ENCODE measurements at places on chromosomes 3 and 15.

GRCh38 chr3:49805367-49805782 is 2.3 kb downstream of the INKA1 start:
- DNase-seq: no peak

GRCh38 chr3:195401943-195402342 is 40.9 kb downstream of the ACAP2 start:
- DNase-seq: no peak

GRCh38 chr3:18122264-18122663 is 302.9 kb downstream of the SATB1 start:
- DNase-seq: no peak

DNA sequence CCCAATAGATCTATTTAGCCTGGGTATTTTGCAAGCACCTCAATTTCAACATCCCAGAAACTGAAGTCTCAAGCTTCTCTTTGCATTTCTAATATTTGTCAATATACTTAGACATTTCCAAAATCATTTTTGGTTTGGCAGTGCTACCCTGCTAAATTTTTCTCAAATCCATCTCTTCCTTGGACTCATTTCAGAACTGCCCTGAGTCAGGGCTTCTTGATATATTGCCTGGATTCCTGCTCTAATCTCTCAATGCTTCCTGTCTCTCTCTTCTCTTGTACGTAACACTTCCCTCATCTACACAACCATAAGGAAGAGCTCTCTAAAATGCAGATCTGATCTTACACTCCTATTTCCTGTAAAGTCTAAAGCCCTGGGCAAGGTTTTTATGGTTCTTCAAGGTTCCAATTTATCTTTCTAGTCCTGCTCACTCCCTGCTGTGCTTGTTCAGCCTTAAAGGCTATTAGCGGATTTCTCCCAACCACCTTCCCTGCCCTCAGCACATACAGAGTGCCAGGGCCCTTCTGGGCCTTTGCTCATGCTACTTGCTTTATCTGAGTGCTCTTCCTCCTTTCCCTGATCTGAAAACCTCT is 53.0 kb upstream of the MME start:
- DNase-seq: no peak

- DNase-seq: peak; percentile 68
These were observed 27.6 kb downstream of the TBC1D2B start for GRCh38 chr15:78049691-78050440.

DNA sequence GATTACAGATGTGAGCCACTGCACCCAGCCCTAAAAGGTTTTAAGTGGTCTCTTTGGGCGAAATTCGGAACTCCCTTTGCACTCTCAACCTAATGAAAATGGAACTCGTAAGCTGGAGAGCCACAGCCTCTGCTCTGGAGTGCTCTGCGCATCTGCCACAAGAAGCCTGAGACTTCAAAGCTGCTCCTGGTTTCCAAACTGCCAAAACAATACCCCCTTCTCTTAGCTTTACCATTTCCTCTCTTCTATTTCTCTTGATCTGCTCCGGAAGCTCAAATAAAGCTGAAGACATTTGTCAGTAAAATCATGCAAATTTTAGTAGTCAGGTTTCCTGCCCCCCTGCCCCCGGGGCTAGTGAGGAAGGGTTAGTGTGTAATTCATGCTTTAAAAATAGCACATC is 312.7 kb downstream of the MFSD1 start:
- DNase-seq: no peak

DNA sequence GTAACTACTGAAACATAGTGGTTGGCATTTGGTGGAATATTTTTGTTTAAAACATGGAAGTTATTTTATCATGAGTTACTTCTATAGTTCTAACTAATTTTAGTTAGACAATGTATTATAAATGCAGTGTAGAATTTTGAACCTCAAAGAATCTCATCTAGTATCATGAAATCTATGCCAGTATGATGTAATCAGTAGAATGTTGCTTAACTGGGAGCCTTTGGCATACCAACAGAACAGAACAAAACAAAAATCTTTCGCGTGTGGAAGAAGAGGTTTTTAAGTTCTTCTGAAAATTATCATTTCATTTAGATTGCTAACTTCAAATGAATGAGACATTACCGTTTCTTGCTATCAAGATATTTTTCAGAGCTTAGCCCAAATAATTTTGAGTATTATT is 98.4 kb upstream of the LRRFIP2 start:
- DNase-seq: no peak

GRCh38 chr15:80266113-80266512 is 14.1 kb upstream of the CTXND1 start:
- DNase-seq: no peak

- no peak for DNase-seq
These were observed 27.5 kb upstream of the THRB start for GRCh38 chr3:24522146-24522579.

GRCh38 chr3:48472673-48472922 is 26.1 kb downstream of the ATRIP start:
- no peak for DNase-seq

DNA sequence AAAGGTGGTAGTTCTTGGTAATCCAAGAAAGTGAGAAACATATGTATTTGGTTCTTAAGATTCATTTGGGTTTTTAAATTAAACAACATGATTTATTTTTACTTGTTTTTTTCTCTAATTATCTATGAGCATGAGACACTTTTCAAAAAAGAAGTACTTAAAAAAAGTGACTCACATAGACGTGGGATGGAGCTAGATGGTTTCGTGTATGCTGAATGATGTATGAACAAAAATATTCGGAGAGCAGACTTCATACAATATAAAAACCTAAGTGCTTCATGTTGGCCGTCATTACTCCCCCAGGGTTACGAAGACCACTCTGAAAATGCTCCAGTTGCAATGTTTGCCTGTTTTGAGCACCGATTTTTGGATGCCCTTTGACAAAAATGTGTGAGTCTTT is 90.9 kb downstream of the RORA start:
- DNase-seq: no peak

- DNase-seq: no peak
These were observed 645.6 kb upstream of the CBLB start for GRCh38 chr3:106514431-106514830.

DNA sequence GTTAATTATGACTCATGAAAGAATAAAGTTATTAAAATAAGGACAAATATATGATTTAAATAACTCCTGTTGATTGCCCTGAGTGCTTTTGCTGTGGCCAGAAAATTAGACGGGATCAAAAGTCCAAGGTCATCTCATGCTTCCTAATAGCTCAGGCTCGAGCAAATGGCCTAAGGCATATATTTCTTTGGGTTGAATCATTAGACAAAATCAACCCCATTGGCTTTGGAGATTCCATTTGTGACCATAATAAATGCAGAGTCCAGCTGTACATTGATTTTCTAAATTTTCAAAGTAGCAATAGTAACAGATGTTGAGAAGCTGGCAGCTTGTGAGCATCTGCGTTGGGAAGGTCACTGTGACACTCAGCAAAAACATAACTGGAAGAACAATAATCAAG is 464.5 kb upstream of the TGFBR2 start:
- DNase-seq: no peak

DNA sequence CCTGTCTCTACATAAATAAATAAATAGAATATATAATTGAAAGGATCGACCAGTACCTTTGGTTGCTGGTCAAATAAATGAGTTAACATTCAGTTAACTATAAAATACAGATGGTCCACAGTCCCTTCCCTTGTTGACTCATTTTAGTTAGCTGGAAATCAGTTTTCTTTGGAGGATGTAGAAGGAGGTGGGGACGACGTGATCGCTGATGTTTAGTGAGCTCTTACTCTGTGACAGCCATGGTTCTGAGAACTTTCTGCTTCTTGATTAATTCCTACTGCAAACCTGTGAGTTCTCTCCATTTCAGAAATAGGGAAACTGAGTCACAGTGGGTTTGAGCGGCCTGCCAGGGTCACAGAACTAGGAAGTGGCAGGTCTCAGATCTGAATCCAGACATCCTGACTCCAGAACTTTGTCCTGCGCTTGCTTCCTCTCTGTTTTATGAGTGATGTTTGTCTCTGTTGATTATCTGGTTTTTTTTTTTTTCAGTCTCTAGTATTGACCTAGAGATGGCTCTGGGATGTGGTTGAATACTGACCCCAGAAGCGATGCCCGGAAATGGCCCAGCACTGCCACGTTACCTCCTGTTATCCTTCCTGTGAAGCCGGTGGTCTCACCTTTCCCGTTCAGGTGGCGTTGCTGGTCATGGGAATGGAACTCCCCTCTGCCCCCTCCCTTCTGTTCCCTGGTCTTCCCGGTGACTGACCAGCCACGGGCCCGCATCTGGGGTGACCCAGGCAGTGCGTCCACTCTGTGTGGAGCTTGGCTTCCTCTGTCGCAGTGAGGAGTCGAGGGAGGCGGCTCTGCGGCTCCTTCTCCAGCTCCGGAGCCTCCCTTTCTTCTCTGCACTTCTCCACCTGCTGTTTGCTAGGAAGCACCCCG is 18.2 kb downstream of the SYNM start:
- no peak for DNase-seq

GRCh38 chr15:42165106-42165505 is 8.7 kb upstream of the PLA2G4F start:
- DNase-seq: no peak

- no peak for DNase-seq
These were observed 83.4 kb downstream of the EEFSEC start for GRCh38 chr3:128236657-128237056.

DNA sequence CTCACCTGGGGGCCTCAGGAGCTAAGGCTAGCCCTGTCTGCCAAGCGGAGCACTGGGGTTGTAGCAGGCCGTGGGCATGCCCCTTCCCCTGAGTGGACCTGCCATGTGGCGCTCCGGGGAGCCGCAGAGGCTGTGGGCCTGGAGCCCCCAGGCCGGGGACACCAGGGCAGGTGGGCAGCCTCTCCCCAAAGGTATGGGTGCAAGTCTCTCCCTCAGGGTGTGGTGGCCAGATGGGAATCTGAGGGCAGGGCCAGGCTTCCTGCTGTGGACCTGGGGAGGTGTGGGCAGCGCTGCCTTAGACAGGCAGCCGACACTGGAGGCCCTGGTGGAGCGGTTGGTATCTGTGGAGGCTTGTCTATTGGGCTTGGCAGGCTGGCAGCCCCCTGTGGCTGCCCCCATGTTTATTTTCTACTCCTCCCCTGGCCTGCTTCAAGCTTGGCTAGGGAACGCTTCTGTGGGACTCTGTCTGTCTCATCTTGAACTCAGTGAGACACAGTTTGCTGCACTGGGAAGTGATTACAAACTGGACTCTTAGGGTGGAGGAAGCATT is 5.9 kb downstream of the ACVR2B start:
- DNase-seq: no peak

GRCh38 chr15:93428150-93428549 is 339.1 kb upstream of the RGMA start:
- DNase-seq: no peak

GRCh38 chr3:157475921-157476414 is 27.2 kb downstream of the VEPH1 start:
- no peak for DNase-seq

All from stimulated activated CD4-positive, alpha-beta T cell treated with anti-CD3 and anti-CD28 coated beads, Interleukin-2, amount 100 ng/mL, for 24 hours (primary cell).